Thyroid gland (tissue), 4 donors: ENCODE measurements at places on chromosomes 5 and 9.
A peak's percentile ranks its signal among the peaks of the same experiment; 100 is the strongest.

DNA sequence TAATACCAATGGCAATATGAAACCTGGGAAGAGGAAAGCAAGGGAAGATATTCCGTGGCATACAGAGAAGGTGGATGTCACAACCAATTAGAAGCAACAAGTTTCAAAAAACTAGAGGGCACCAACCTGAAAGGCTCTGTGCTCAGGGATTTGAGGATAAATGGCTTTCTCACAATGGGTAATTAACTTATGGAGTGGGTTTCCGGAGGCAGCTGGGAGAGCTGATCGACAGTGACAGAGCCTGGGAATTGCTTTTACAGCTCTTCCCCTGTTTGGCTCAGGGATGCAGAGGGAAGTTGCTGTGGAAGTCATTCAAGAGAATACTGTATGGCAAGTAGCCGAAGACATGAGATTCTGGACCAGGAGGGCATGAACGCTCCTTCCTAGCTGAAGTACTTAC is 237.0 kb downstream of the KIF4B start:
- DNase-seq: no peak

GRCh38 chr5:74992791-74993190 is 59.6 kb downstream of the GCNT4 start:
- DNase-seq: no peak

- no peak for DNase-seq
Observed at GRCh38 chr9:79020276-79020675, 551.5 kb upstream of the TLE4 start.

- DNase-seq: no peak
Observed at GRCh38 chr5:32951878-32952277, 240.8 kb downstream of the NPR3 start.

GRCh38 chr9:137026828-137027227 is 1.2 kb downstream of the ABCA2 start:
- DNase-seq: peak; percentile 81

DNA sequence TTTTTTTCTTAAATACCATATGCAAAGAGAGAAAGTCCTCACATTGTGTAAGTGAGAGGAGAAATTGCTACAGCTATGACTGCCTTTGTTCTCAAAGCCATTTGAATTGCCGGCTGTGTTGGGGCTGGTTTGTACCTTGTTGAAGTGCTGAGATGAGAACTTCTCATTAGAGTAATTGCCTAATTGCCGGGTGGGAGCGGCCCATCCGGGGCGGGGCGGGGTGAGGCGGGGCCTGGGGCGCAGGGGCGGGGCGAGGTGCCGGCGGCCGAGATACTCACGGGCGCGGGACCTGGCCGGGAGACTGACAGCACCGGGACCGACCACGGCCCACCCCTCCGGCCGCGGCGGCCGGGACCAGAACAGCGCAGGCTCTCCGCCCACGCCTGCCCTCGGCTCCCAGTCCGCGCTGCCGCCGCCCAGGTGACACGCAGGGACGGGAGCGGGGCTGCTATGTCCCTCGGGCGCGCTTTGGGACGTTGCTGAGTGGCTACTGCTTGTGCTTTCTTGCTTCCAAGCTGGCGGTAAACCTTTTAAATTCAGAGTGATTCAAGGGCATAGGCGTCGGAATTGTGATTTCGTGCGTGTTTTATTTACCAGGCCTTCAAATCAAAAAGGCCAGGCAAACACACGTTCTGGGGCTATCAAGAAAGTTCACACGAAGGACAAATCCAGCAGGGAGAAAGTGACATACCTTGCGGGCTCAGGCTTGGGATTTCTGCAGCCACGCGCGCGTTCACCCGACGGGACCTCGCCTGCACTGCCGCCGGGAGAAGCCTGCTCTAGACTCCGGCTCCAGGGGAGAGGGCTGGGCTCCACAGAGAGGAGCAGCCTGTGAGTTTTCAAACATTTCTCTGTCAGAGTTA is 269.1 kb downstream of the FANCC start:
- DNase-seq: peak; percentile 83

GRCh38 chr9:13292158-13292557 is 12.7 kb upstream of the MPDZ start:
- DNase-seq: no peak

GRCh38 chr5:82416512-82416911 is 138.4 kb upstream of the RPS23 start:
- DNase-seq: no peak

GRCh38 chr5:67201897-67202549 is 5.4 kb upstream of the CD180 start:
- no peak for DNase-seq

DNA sequence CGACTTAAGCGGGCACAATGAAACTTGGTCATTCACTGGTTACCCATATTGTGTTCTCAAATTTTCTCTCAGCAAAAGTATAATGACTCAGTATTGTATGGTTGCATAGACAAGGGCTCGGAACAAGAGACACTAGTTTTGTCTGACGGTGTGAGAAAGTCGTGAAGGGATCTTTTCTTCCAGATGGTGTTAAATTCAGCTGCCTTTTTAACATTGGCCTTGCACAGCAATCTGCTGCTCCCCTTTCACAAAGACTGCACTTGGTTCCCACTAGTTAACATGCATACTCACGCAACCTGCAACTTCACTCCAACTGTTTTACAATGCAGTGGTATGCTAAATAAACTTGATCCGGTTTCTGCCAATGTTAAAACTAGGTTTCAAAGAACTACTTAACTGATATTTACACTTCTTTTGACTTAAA is 219.2 kb downstream of the MEF2C start:
- DNase-seq: no peak

DNA sequence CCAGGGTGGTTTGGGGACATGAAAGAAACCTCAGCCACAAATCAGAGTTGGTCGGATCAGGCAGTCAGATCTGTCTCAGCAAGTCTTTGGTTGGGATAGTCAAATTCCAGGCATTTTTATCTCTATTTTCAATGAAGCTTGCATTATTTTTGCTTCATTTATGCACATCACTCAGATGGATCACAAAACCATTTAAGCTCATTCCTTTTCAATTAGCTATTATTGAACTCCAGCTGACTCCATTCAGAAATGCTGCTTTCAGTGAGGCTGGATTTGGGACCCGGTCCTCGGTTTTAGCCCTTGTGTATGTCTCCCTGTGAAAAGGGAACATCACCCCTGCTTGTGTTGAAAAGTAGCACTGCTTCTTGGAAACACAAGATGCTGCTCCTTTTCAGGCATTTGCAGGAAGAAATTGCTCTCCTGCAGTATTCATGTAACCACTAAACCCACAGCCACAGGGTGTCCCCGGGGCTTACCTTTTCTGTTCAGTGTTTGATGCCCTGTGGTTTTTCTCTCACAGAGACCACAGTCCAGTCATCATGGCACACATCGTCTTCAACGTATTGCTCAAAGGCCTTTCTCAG is 232.9 kb downstream of the NFIB start:
- DNase-seq: no peak

- no peak for DNase-seq
Observed at GRCh38 chr5:60325870-60326269, 374.1 kb downstream of the DEPDC1B start.

- DNase-seq: peak; percentile 69
Observed at GRCh38 chr9:134381671-134382516, 55.6 kb downstream of the RXRA start.

GRCh38 chr9:15308511-15308910 is 1.5 kb upstream of the TTC39B start:
- DNase-seq: no peak

GRCh38 chr5:150286820-150287219 is 2.8 kb downstream of the CAMK2A start:
- DNase-seq: no peak

GRCh38 chr9:24073007-24073592 is 247.1 kb upstream of the ELAVL2 start:
- no peak for DNase-seq

GRCh38 chr9:112086627-112087026 is 88.5 kb downstream of the SUSD1 start:
- DNase-seq: no peak

DNA sequence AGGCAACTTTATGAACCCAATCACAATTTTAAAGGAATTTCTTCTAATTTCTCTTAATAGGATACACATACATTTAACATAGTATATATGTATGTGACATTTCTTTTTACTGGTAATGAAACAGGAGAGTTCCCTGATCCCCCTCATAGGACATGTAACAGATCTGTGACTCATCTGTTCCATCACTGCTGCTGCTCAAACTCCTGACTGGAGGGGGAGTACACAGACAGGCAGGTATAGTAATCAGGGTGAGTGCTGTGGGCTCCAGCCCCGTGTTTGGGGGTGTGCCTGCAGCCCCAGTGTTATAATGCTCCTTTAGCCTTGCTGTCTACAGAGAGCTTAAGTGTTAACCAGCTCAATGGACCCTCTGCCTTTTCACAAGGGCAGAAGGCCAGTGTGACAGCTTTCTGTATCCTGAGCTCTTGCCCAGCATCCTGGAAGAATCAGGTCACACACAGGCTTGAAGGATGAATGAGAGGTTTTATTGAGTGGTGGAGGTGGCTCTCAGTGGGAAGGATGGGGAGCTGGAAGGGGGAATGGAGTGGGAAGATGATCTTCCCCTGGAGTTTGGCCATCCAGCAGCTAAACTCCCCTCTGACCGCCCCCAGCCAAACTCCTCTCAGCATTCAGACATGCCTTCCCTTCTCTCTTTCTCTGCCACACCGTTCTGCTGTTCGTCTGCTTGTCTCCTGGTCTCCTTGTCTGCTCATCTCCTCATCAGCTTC is 161.3 kb downstream of the ZNF608 start:
- no peak for DNase-seq

DNA sequence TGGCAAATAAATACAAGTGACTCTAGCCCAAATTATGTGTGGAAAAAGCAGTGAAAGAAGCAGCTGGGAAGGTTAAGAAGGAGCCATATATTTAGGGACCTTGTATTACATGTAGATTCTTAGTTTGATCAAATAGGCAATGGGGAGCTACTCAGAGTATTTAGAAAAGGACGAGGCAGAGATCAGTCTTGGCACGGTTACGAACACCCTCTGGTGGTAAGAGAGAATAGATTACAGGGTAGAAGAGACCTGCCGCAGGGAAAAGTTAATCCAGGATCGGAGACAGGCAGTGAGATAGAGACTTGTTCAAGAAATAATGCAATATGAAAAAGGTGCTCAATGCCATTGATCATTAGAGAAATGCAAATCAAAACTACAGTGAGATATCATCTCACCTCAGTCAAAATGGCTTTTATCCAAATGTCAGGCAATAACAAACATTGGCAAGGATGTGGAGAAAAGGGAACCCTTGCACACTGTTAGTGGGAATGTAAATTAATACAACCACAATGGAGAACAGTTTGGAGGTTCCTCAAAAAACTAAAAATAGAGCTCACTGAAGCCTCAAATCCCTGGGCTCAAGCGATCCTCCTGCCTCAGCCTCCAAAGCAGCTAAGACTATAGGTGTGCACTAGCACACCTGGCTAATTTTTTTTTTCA is 12.0 kb downstream of the INIP start:
- DNase-seq: peak; percentile 35

- no peak for DNase-seq
Observed at GRCh38 chr9:100368672-100369071, 15.9 kb upstream of the TEX10 start.

DNA sequence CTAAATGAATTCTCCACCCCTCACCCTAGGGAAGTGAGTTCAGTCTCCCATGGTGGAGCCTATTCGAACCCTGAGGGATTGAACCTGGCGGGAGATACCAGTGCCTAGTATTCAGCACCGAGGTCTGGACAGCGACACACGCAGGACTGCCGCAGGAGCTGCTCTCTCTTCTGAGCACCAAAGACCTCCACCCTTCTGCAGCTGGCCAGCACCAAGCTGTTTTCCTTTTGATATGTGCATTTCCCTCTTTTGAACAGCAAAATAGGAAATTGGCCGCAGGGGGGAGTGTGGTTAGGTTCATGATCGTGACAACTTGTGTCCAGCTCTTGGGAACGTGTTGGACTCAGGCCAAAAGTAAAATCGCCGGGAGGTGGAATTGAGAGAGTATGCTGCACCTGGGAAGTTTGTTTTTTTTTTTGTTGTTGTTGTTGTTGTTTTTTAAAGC is 1.2 kb upstream of the PCSK1 start:
- DNase-seq: peak; percentile 66
